SIG-M5 (cell line): ENCODE measurements at places on chromosomes 7 and 10.

- no peak for DNase-seq
Observed at GRCh38 chr7:138359870-138360559, 100.0 kb upstream of the TRIM24 start.

DNA sequence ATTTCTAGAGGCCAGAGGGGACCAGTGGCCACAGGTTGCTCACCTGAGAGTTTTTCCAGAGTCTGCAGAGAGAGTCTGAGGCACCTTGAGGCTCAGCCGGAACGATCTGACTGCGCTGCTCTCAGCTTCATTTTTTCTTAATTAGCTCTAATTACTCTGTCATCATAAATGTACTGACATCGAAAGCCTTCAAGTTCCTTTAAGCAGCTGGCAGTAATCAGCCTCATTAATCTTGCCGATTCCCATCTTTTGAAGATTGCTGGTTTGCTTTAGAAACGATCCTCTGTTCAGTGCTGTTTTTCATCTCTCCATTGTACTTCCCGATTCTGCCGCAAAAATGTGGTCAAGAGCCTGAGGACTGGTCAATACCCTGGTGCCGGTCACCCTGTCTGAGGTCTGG, 454.7 kb downstream of the TYW1 start:
- no peak for DNase-seq

- no peak for DNase-seq
Observed at GRCh38 chr7:42494199-42494710, 257.2 kb upstream of the GLI3 start.

- no peak for DNase-seq
Observed at GRCh38 chr7:40447345-40447744, 312.5 kb downstream of the SUGCT start.

- no peak for DNase-seq
Observed at GRCh38 chr10:88162852-88163251, 299.4 kb downstream of the PTEN start.

- no peak for DNase-seq
Observed at GRCh38 chr7:11784769-11785536, 47.0 kb downstream of the THSD7A start.

DNA sequence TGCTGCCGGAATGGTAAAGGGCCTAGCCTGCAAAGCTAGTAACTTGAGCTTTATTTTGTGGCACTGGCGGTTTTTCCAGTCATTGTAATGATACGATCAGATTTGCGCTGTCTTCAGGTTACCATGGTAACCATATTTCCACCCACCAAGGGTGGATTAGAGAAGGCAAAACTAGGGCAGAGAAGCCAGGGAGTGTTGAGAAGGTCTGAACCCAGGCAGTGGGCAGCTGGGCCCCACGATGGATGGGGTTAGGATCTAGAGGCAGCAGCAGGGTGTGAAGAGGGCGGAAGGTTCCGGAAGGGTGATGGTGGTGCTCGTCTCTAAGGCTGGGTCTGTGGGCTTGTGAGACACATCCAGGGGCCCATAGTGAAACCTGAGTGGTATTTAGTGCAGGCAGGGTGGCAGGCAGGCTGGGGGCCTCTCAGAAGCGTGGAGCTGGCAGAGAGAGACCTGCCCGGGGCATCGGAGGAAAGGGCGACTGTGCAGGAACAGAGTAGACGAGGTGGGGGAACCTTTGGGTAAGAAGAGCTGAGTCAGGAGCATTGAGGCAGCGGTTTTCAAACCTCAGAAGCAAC, 87.9 kb upstream of the GTF2I start:
- no peak for DNase-seq

DNA sequence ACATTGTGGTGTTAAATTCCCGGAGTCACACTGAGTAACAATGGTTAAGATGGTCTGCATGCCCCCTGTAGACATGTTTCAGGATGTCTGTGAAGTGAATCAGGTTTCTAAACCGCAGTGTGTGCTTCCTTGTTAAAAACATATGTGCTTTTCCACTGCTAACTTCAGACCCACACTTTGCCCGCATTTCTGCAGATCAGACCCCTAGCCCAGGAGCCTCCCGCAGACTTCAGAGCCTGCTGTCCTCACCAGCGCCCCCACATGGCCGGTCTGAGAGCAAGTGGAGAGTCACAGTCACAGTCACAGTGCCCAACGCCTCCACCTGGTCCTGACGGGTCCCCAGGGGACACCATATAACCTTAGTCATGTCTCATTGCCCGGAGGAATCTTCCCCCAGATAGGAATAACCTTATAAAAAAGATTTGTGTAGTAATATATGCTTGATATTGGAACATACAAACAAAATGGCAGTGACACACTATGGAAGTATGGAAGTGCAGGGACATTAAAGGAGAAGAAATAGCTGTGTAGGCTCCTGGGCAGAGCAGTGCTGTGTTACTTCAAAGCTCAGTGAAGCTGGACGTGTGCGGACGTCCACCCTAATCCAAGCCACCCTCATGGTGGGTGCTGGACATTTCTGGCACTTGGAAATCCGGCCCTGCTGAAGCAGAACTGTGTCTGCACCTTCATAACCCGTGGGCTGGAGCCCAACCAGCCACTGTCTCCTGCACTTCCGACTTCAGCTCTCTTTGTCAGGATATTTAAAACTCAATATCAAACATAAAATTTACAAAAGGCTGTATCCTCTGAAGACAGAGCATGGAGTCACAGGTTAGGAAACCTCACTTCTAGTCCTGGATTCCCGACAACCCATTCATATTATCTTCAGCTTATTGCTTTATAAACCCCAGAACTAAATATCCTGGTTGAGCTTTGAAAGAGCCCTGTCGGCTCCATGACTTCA, 29.0 kb downstream of the GSTO2 start:
- DNase-seq: no peak

GRCh38 chr7:39153113-39153512, 175.4 kb downstream of the POU6F2 start:
- DNase-seq: no peak

GRCh38 chr7:133201470-133201869, 51.4 kb upstream of the EXOC4 start:
- no peak for DNase-seq

- DNase-seq: no peak
Observed at GRCh38 chr7:126803060-126803665, 449.6 kb downstream of the GRM8 start.

- DNase-seq: no peak
Observed at GRCh38 chr7:7221599-7222038, 39.3 kb downstream of the C1GALT1 start.

- DNase-seq: no peak
Observed at GRCh38 chr7:156703773-156704482, 63.4 kb downstream of the RNF32 start.

DNA sequence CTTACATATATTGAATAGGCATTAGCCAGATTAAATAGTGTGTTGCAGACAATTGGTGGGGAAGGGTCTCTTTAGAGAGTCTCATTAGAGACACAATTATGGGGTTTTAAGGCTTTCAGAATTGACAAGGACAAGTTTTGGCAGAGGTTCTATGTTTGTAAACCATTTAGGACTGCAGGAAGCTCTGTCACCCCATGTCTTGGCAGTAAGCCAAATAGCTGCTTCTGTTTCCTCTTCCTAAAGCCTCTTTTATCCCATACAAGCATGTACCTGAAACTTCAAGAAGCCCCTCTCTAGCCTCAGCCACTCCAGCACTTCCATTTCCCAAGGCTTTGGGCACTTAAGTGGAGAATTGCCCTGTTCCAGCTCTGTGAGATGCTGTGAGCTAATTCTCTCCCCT, 21.8 kb upstream of the LRRC4 start:
- DNase-seq: no peak

- DNase-seq: no peak
Observed at GRCh38 chr10:127148066-127148932, 48.1 kb downstream of the INSYN2A start.

DNA sequence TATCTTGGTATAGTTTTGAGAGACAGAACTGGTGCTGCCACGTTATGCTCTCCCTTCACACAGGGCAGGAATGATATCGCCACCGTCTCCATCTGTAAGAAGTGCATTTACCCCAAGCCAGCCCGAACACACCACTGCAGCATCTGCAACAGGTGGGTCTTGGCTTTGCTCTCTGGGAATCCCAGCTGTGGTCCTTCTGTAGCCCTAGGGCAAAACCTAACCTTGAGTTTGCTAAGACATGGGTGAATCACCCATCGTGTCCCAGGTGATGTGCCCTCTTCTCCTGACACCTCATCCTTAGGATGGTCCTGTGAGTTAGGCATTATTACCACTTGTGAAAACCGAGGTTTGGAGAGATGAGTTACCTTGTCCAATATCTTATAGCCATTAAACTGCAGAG, 6.4 kb downstream of the ZDHHC16 start:
- DNase-seq: no peak

GRCh38 chr10:118445535-118445934, 103.4 kb upstream of the FAM204A start:
- no peak for DNase-seq

DNA sequence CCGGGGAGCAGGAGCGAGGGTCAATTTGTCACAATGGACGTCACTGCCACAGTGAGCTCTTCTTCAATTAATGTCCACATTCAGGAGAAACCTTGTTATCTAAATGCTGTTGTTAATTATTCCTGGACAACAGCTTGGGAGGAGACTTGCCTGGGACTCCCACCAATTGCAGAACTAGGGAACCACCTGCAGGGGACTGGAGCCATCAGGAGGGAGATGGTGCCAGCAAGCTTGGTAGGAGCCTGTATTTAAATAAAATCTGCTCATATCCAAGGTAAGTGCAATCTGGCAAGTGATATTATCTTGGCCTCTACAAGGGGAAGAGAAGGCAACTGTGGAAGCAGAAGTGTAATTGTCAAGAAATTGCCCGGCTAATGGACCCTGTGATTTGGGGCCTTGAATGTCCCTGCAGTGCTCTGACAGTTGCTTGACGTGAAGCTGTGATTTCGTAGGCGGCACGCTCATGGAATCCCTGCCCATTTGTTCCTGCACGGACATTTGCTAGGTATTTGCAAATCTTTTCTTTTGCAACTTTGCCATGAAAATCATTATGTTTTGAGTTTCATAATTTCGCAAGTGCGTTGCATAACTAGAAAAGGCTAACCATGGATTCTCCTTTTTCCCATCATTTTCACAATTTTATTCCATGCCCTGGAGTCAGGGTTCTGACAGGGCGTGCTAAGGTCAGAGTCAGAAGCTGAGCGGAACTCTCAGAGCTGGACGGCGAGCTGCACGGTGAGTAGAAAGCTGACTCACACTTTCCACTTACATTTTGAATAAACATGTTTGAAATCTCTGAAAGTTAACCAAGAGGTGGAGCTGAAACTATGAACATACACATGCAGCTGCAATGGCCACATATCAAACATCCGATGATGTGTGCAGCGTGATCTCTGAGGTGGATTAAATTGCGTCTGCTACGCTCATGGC, 84.9 kb upstream of the TCERG1L start:
- no peak for DNase-seq

DNA sequence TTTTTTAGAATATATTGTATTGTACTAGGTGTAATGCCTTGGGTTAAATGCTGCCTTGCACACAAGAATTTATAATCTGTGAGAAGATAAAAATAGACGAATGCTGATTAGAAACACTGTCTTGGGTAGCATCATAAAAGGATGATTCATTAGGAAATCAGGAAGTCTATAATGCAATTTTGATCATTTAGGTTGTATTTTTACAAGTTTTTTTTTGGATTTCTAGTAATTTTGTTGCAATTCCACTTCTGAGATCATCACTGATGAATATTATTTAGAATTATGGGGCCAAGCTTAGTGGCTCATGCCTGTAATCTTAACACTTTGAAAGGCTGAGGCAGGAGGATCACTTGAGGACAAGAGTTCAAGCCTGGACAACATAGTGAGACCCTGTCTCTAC, 29.6 kb downstream of the WBP1L start:
- no peak for DNase-seq

DNA sequence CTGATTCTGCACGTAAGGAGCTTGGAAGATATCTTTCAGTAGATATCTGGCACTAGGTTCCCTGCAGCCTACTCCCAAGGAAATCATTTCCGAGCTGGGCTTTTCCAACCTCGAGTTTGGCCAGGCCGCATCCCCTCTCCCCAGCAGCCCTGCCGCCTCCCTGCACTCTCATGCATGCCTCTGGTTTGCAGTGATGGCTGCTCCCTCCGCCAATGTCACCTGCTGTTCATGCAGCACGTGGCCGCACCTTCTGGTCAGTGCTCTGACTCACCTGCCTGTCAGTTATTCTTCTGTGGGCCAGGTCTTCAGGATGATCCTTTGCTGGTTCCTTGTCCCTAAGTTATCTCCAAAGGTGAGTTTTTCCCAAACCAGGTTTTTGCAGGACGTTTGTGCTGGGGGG, 50.6 kb upstream of the RASGEF1A start:
- no peak for DNase-seq

DNA sequence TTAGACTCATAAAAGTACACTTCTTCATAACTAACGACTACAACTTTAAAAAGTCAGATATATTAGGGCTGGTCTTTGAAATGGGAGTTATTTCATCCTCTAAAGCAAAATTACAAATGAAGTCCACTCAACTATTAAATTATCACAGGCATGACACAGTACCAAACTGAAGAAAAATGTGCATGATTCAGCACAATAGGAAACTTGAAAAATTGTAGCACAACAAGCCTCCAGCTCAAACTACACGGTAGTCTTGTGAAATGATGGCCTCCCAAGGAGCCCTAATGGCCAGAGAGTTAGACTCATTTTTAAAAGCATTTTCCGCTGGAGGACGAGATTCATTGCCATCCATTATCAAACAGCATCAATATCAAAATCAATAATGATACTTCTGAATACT, 76.4 kb downstream of the MAGI2 start:
- no peak for DNase-seq

DNA sequence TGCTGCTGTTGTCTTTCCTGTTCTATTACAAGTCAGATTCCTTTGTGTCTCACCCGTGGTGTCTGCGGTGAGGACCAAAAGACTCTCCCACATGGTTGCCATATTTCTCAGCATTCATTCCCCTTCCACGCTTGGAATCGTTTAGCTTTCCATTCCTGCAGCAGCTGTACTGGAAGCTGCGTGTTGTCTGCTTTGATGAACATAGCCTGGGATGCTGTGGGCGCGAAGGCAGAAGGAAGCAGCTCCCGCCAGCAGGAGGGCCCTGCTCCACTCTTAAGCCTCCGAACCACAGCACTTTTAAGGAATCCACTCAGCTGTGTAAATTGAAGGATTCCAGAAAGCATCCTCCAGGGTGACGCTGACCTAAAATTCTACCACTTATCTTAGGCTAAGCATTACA, 303.6 kb upstream of the PITRM1 start:
- DNase-seq: no peak

DNA sequence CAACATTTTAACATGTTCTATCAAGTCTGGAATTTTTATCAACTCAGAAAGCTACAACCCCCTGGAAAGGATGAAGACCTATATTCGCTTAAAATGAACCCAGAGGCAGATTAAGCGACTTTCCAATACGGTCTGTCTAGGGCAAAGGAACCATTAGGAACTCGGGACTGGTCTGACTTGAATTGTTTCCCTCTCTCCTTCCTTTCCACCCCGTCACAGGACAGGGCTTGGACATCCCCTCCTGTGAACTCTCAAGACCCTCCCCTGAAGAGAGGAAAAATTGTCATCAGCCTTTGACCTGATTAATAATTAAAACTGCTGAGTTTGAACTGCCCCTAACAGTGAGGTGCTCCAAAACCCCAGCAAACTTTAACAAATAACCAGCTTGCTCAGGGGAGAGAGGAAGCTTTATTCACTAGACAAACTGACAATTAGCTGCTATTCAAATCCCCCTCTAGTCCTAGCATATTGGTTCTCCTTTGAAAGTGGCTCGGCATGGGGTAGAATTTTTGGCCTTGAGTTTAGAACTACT, 22.6 kb upstream of the SLF2 start:
- DNase-seq: no peak
